ENCODE measurements at places on chromosomes 16 and 17.

DNA sequence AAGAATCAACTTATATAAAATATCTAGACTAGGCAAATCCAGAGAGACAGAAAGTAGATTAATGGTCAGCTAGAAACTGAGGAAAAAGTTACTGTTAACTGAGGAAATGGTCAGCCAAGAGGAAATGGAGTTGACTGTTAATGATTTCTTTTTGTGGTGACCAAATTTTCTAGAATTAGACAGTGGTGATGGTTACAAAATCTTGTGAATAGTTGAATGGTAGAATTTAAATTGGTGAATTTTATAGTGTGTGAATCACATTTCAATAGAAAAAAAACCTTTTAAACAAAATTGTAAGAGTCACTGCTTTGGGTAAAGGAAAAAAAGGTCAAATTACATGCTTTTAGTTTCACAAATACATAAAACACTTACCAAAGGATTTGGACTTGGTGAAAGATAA is 30.0 kb downstream of the APPBP2 start:
- DNase-seq: no peak

GRCh38 chr16:67423015-67423414 is 6.7 kb upstream of the ZDHHC1 start:
- DNase-seq: no peak

DNA sequence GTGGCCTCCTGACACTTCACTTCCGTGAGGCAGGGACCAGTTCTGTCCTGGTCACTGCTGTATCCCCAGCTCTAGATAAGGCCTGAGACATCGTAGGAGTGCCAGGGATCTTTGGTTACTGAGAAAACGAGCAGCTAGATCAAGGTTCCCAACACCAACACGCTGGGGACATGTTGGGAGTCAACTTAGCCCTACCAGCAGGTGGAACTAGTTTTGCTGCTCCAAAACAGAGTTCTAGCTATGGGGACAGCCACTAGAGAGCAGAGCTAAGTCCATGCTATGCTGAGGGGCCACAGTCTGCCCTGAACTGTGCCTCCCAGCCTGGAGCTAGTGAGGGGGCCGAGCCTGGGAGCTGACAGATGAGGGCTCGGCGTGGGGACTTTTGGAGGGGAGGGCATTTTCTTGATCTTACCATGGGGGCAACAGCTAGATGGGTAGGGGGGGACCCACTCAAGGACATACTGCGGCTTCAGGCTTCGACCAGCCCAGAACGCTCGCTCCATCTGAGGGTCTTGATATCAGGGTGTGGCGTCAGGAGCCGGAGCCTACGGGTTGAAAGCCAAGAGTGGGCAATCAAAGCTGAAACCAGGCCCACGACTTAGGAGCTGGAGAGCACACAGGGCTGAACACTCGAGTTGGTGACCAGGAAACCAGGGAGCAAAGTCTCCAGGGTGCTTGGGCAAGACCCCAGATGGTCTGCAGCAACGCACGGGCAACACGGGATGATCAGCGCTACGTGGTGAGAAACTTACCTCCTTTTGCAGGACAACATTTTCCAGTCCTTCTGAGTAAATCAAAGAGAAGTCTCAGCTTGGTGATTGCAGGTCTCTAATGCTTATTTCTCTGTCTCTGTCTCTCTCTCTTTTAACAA is 13.4 kb downstream of the SNX20 start:
- DNase-seq: no peak

GRCh38 chr16:65779201-65779600 is 587.3 kb upstream of the CDH5 start:
- no peak for DNase-seq

- no peak for DNase-seq
Measured at GRCh38 chr17:67829331-67829730, 4.0 kb downstream of the BPTF start.

GRCh38 chr17:35775039-35775438 is 14.4 kb downstream of the C17orf50 start:
- no peak for DNase-seq

- no peak for DNase-seq
Measured at GRCh38 chr17:81277946-81278693, 17.0 kb downstream of the SLC38A10 start.

- DNase-seq: no peak
Measured at GRCh38 chr16:27829975-27830374, 233.5 kb downstream of the GSG1L start.

DNA sequence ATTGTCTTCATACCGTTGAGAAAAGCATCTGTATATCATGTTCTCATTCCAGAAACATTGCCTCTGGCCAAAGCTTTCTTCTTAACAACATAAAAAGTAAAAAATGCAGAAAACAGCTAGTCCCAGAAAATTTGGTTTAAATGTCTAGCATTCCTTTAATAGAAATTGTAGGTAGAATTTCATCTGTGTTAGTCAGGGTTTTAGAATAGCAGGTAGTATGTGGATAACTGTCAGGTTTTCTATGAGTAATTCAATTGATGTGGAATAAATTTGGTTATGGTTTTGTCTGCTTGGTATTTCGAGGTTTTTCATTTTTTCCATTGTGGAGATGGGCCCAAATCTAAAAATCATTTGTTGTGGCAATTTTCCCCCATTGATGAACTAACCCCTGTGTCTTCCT is 616.7 kb downstream of the KCNJ2 start:
- no peak for DNase-seq

DNA sequence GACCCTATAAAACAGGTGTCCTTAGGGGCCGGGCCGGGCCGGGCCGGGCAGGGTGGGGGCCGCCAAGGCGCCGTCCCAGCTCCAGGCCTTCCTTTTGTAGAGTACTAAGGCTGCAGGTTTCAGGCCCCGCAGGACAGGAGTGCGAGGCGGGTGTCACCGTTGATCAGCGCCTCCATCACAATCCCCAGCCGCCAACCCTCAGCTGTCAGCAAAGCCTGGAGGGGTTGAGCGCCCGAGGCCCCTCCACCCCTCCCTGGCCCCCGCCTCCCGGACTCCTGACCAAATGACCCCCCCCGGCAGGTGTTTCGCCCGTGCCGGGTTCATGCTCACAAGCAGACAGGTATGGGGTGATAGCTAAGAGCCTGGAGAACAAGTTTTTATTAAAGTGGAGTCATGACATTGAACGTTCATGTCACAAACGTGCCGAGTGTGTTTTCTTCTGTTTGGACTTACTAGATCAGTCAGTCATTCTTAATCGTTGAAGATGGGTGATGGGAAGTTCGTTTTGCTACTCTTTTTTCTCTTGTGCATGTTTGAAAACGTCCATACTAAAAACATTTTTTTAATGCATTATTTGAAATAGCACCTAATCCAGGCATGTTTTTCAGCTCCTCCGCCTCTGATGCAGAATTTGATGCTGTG is 534 bp downstream of the ARL2BP start:
- no peak for DNase-seq

- peak; percentile 42 for DNase-seq
Measured at GRCh38 chr17:4708436-4708835, 2.0 kb upstream of the ARRB2 start.

DNA sequence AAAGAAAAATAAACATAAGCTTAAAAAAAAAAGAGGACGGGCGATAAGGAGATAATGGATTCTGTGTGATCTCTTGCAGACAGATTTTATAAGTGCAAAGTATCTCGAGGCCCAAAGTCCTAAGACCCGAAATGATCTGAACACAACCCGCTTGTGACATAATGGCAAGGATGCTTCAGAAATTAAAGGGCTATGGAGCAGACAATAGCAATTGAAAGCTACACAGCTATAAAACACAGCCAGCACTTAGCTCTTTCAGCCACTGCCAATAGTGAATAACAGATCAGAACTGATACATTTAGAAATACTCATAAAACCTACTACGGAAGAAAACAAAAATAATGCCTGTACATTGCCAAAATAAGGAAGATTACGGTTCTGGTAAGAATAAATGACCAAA is 117.5 kb downstream of the ZFHX3 start:
- DNase-seq: no peak

GRCh38 chr16:27690608-27691007 is 140.7 kb downstream of the KATNIP start:
- no peak for DNase-seq

DNA sequence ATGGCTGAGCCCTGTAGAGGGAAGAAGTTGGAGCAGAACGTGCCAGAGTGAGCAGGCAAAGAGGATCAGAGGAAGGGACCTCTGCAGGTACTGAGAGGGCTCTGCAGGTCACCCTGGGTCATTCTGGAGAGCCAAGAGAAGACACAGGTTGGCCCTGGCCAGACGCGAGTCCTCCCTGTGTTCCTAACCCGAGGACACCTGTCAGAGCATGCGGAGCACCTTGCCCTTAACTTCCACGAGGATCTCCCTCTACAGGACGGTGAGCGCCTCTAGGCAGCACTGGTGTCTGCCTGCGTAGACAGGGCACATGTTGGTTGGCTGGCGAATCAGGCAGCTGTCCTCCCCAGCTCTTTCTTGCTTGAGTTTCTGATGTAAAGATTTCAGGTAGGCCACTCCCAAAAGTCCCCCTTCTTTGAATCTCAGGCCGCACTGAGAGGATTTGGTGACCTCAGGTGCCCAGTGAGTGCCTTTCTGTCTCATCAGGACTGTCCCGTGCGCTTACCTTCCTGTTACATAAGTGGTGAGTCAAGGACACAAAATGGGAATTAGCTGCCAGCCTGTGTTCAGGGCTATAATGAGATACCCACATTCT is 45.3 kb downstream of the MPRIP start:
- no peak for DNase-seq

DNA sequence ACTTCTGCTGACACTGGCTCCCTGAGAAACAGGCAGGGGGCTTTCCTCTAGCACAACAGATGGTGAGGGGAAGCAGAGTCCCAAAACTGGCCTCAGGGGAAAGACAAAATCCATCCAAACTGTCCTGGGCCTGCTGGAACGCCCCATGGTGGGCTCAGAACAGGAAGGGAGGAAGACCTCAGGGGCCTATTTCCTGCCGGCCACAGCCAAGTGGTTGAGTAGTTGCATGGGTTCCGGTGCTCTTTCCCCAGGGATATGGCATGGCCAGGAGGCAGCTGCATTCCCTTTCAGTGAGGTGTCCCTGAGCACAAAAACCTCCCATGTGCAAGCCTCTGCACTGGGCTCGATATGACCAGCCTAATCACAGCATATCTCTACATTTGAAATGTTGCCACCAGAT is 303.0 kb upstream of the IRX5 start:
- DNase-seq: no peak

- no peak for DNase-seq
Measured at GRCh38 chr16:72202014-72202413, 30.1 kb upstream of the PMFBP1 start.

- no peak for DNase-seq
Measured at GRCh38 chr17:7102421-7102820, 12.2 kb downstream of the ASGR2 start.

DNA sequence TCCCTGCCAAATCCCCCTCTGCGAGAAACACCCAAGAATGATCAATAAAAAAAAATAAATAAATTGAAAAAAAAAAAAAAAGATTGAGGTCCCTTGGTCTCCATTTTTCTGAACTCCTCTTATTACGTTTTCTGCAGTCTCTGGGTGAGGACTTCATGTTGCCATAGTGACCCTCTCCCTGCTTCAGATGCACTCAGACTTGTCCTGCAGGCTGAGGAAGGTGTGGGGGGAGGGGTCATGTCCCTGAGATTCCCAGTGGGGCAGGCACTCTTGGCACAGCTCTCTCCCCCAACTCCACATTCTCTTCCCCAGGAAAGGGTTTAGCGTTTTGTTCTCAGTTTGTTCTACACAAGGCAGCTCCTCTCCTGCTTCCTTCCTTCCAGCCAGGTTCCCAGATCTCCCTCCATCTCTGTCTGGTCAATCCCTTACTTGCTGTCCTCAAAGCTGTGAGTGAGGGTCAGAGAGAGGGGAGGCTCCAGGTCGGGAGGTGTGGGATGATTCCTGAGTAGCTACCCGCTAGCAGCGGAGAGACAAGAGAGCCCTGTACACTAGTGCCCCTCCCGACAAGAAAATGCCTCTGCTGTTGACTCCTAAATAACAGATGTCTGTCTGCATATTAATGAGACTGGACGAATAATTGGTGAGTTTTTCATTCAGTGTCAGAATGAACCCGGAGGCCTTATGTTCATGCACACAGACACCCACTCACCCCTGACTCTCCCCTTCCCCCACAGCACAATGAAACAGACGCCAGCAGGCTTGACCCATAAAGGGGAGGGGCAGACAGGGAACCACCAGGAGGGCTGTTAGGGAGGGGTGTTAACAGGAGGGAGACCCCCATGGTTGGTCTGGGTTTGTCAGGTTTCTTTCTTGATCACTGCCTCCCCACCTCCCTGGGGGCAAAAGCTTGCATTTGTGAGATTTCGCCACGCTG is 9.2 kb downstream of the RND2 start:
- DNase-seq: no peak

DNA sequence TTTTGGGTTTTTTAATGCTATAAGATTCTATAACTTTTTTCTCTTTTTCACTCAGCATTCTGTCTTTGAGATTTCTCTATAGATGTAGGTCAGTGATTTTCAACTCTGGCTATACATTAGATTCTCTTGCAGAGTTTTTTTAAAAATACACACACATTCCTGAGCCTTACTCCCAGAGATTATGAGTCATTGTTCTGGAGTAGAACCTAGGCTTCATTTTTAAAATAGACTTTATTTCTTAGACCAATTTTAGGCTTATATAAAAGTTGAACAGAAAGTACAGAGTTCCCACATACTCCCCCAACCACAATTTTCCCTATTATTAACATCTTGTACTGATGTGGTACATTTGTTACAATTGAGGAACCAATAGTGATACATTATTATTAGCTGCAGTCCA is 63.3 kb downstream of the CYB561 start:
- DNase-seq: no peak

DNA sequence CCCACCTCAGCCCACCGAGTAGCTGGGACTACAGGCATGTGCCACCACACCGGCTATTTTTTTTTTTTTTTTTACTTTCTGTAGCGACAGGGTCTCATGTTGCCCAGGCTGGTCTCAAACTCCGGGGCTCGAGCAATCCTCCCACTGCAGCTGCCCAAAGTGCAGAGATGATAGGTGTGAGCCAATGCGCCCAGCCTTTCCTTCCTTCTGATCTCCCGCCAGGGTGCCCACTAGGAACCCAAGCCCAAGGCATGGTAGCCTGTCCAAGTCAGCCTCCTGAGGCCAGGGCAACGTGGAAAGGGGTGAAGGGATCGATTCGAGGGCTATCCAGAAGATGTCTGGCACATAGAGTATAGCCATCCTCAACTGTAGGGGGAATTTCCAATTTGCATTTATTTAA is 9.6 kb upstream of the CREBBP start:
- DNase-seq: no peak

DNA sequence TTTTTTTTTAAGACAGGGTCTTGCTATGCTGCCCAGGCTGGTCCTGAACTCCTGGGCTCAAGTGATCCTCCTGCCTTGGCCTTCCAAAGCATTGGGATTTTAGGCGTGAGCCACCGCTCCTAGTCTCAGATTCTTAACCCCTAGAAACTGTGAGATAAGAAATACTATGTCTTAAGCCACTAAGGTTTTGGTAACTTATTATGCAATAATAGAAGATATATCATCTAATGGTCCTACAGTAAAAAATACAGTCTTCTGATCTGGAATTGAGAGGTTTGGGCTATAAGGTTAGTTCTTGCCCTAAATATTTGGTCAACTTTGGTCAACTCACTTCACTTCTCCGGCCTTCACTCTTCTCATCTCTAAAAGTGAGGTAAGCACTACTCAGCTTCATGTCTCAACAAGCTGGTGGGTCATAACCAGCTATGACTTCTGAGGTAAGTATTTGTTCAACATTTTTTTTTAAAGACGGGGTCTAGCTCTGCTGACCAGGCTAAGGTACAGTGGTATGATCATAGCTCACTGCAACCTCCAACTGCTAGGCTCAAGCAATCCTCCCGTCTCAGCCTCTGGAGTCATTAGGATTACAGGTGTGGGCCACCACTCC is 14.7 kb downstream of the RAD51D start:
- DNase-seq: no peak

- no peak for DNase-seq
Measured at GRCh38 chr16:20648436-20648835, 49.0 kb downstream of the ACSM1 start.

GRCh38 chr16:12589676-12590075 is 214.0 kb downstream of the CPPED1 start:
- no peak for DNase-seq

Data from NCI-H1105 (cell line).